Fibroblast of lung (primary cell): ENCODE measurements at places on chromosomes 12 and 14. TPM values are rescaled to one million over a fixed set of nuclear protein-coding genes. Genes with fewer than 3 reads are reported as not detected.

Gene JDP2
- total RNA-seq: 86.3 and 95.3 TPM in 2 replicates

Gene C12orf54
- total RNA-seq: not detected in 2 replicates

Gene SERPINA9
- total RNA-seq: not detected in 2 replicates

Gene KLHDC1
- 5.4 and 5.8 TPM in 2 replicates for total RNA-seq

Gene OVCH1
- 0.51 and 1.2 TPM in 2 replicates for total RNA-seq

Gene TMPRSS12
- not detected in 2 replicates for total RNA-seq

Gene ACRBP
- under 0.01 and 0.33 TPM in 2 replicates for total RNA-seq

Gene POLE2
- total RNA-seq: 3.1 and 4.5 TPM in 2 replicates

Gene SYNDIG1L
- total RNA-seq: not detected in 2 replicates

Gene ANAPC7
- 44.9 and 49.5 TPM in 2 replicates for total RNA-seq

Gene PTGER2
- total RNA-seq: 30.0 and 38.8 TPM in 2 replicates

Gene CLEC4C
- not detected in 2 replicates for total RNA-seq

Gene CISTR
- not detected in 2 replicates for total RNA-seq

Gene RASAL1
- total RNA-seq: not detected in 2 replicates

Gene ESPL1
- 0.26 and 1.8 TPM in 2 replicates for total RNA-seq

Gene TMEM63C
- 0.66 TPM in 1 of 2 replicates, not detected in the other for total RNA-seq

Gene CCDC196
- not detected in 2 replicates for total RNA-seq

Gene AICDA
- total RNA-seq: not detected in 2 replicates

Gene CARMIL3
- 0.17 and 0.26 TPM in 2 replicates for total RNA-seq

Gene TPPP2
- not detected in 2 replicates for total RNA-seq

Gene IL22
- not detected in 2 replicates for total RNA-seq

Gene KRT3
- not detected in 2 replicates for total RNA-seq

Gene SLCO1C1
- total RNA-seq: not detected in 2 replicates

Gene RHEBL1
- 0.33 and 0.51 TPM in 2 replicates for total RNA-seq

Gene HOXC13
- not detected in 2 replicates for total RNA-seq

Gene KRT79
- total RNA-seq: not detected in 2 replicates

Gene RGS6
- not detected in 2 replicates for total RNA-seq

Gene FOXM1
- 1.3 and 7.3 TPM in 2 replicates for total RNA-seq

Gene RNASE7
- total RNA-seq: not detected in 2 replicates

Gene MORN3
- 0.77 and 0.83 TPM in 2 replicates for total RNA-seq

Gene CACNA2D4
- total RNA-seq: 0.26 and 0.99 TPM in 2 replicates

Gene SLC6A13
- total RNA-seq: not detected in 2 replicates

Gene OR4E1
- not detected in 2 replicates for total RNA-seq

Gene FAM222A
- under 0.01 TPM in 1 of 2 replicates, not detected in the other for total RNA-seq

Gene EML1
- 36.2 and 74.5 TPM in 2 replicates for total RNA-seq

Gene GUCY2C
- not detected in 2 replicates for total RNA-seq

Gene CLECL1
- not detected in 2 replicates for total RNA-seq

Gene RAD9B
- 0.50 and 0.77 TPM in 2 replicates for total RNA-seq

Gene FAR2
- total RNA-seq: 5.4 and 9.2 TPM in 2 replicates

Gene TAMALIN
- 11.3 and 12.1 TPM in 2 replicates for total RNA-seq

Gene BEGAIN
- under 0.01 TPM in 2 replicates for total RNA-seq

Gene OR6C1
- not detected in 2 replicates for total RNA-seq

Gene FBXO21
- 81.3 and 115 TPM in 2 replicates for total RNA-seq

Gene POTEG
- not detected in 2 replicates for total RNA-seq

Gene KCTD10
- 59.8 and 106 TPM in 2 replicates for total RNA-seq

Gene CLEC4D
- not detected in 2 replicates for total RNA-seq

Gene PPP1R1A
- total RNA-seq: not detected in 2 replicates

Gene COX6A1
- total RNA-seq: 455 and 512 TPM in 2 replicates

Gene PRIMA1
- total RNA-seq: not detected in 2 replicates

Gene RHOJ
- 1.2 and 4.1 TPM in 2 replicates for total RNA-seq

Gene SIX4
- 9.2 and 18.3 TPM in 2 replicates for total RNA-seq

Gene ADSS1
- 2.3 and 3.5 TPM in 2 replicates for total RNA-seq

Gene NRL
- 0.77 and 0.99 TPM in 2 replicates for total RNA-seq

Gene TC2N
- 0.26 and 0.83 TPM in 2 replicates for total RNA-seq

Gene EGLN3
- total RNA-seq: 0.66 and 1.8 TPM in 2 replicates

Gene ISM2
- not detected in 2 replicates for total RNA-seq

Gene ATL1
- total RNA-seq: 6.9 and 16.2 TPM in 2 replicates

Gene CLEC4A
- 0.26 and 0.33 TPM in 2 replicates for total RNA-seq

Gene ANG
- 5.1 and 6.4 TPM in 2 replicates for total RNA-seq

Gene DNAJC22
- 4.6 and 4.8 TPM in 2 replicates for total RNA-seq
